ENCODE measurements at places on chromosomes 2 and 18.

DNA sequence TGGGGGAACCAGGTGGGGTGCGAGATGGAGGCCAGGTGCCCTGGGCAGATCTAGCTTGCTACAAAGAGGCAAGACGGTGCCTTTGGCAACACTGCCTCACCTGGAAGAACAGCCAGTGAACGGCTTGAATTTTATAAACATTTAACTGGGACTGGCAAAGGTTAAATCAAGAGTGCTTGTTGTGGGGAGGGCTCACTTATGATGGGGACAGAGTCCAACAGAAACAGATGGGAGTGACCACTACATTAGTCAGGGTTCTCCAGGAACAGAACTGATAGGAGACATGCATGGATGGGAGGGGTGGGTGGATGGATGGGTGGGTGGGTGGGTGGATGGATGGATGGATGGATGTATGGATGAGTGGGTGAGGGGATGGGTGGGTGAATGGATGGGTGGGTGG, 19.2 kb downstream of the ODC1 start:
- no peak for DNase-seq

DNA sequence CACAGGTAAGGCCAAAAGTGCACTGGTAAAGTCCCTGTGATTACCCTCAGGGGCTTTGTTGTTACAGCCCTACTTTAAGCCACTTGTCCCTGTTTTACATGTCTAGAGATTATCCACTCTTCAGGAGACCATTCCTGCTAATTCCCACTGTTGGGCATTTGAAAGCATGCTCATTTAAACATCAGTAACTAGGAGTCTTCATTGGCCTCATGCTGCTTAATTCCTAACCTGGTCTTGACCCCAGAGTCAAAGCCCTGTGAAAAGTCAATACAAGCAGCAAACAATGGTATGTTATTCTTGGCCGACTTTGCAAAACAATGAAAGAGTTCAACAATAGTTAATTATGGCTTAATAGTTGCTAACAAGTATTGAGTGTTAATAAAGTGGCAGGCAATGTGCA, 23.2 kb downstream of the AFF3 start:
- DNase-seq: no peak

DNA sequence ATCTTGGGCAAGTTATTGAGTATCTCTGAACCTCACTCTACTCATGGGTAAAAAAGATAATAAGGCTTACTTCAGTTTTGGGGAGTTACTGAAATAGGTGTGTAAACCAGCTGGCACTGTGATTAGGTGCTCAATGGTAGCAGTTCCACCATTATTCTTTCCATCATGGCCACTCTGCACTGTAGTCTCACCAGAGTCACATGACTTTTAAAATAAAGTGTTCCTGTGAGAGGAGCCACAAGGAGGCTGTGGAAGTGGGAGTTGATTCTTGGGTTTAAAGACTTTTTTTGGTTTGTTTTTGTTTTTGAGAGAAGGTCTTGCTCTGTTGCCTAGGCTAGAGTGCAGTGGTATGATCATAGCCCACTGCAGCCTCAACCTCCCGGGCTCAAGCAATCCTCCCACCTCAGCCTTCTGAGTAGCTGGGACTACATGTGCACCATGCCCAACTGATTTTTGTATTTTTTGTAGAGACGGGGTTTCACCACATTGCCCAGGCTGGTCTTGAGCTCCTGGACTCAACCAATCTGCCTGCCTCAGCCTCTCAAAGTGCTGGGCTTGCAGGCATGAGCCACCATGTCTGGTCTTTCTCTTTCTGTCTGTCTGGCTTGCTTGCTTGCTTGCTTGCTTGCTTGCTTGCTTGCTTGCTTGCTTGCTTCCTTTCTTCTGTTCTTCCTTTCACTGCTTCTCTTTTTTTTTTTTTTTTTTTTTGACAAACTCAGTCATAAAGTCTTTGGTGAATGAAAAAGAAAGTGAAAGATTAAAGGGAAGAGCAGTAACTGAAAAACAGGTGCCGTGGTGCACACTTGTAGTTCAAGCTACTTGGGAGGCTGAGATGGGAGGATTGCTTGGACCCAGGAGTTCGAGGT, 21.2 kb upstream of the ACVR1 start:
- no peak for DNase-seq

GRCh38 chr2:170550501-170550900, 164.6 kb upstream of the SP5 start:
- DNase-seq: no peak

GRCh38 chr18:76476665-76477561, 18.1 kb downstream of the ZNF516 start:
- peak; percentile 73 for DNase-seq

Data from NCI-H226 (cell line).